Stimulated activated CD4-positive, alpha-beta T cell treated with anti-CD3 and anti-CD28 coated beads, Interleukin-2, amount 100 ng/mL, for 24 hours (primary cell): ENCODE measurements at places on chromosomes 1 and 21.

GRCh38 chr1:247390116-247390791 is 25.7 kb upstream of the NLRP3 start:
- peak; percentile 87 for DNase-seq

DNA sequence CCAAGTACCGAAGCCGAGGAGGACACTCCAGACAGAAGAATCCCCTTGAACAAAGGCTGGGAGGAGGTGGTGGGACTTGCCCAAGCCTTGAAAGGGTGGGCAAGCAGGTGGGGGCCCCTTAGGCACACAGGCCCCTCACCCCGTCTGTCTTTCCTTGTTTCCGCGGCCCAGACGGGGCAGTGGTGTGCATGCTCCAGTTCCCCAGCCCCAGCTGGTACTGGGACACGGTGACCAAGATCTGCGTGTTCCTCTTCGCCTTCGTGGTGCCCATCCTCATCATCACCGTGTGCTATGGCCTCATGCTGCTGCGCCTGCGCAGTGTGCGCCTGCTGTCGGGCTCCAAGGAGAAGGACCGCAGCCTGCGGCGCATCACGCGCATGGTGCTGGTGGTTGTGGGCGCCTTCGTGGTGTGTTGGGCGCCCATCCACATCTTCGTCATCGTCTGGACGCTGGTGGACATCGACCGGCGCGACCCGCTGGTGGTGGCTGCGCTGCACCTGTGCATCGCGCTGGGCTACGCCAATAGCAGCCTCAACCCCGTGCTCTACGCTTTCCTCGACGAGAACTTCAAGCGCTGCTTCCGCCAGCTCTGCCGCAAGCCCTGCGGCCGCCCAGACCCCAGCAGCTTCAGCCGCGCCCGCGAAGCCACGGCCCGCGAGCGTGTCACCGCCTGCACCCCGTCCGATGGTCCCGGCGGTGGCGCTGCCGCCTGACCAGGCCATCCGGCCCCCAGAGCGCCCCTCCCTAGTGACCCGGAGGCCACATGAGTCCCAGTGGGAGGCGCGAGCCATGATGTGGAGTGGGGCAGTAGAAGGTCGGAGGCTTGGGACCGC is 50.8 kb downstream of the OPRD1 start:
- DNase-seq = no peak

- no peak for DNase-seq
These were observed 2.2 kb downstream of the TMEM200B start for GRCh38 chr1:29121516-29121935.

GRCh38 chr1:60162936-60163335 is 89.4 kb upstream of the C1orf87 start:
- no peak for DNase-seq

DNA sequence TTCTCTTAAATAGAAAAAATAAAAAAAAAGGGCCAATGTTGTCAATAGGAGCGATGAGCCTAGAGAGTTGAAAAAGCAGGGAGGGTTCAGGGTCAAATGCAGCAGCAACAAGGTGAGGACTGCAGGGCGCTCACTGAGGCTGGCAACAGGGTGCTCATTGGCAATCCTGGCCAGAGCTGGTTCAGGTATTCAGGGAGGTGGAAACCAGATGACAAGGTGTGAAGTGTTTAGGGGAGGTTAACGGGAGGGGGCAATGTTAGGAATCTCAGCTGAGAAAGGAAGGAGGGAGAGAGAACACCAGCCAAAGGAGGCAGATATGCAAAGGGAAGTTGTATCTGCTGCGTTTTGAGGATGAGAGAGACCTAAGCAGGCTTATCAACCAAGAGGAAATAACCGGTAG is 129.8 kb upstream of the DAB1 start:
- no peak for DNase-seq

DNA sequence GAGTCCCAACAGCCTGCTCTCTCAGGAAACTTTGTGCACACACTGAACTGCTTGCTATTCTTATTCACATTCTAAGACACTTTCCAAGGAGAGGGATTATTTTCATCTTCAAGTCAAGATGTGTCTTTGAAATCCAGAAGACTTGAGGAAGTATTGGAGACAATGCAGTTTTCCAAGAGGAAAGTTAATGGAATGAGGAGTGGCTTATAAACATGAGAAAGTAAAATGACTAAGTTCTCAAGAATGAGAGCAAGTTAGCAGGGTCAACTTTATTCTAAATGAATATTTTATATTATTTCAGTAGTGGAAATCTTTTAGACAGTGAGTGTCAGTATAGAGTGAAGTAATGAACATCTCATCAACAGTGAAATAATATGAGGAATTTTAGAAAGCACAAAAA is 1239.3 kb downstream of the MRPL39 start:
- DNase-seq = no peak

- no peak for DNase-seq
These were observed 528.5 kb downstream of the MATN1 start for GRCh38 chr1:30194741-30195423.

DNA sequence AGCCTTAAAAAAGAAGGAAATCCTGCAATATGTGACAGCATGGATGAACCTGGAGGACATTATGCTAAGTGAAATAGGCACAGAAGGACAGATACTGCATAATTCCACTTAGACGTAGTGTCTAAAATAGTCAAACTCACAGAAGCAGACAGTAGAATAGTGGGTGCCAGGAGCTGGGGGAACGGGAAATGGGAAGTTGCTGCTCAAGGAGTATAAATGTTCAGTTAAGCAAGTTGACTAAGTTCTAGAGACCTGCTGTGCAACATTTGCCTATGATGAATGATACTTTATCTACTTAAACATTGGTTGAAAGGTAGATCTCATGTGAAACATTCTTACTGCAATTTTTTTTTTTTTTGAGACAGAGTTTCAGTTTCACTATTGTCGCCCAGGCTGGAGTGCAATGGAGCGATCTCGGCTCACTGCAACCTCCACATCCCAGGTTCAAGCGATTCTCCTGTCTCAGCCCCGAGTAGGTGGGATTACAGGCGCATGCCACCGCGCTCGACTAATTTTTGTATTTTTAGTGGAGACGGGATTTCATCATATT is 197.8 kb downstream of the HIVEP3 start:
- DNase-seq = no peak

GRCh38 chr1:153698020-153698922 is 19.8 kb downstream of the NPR1 start:
- DNase-seq = no peak

- DNase-seq = no peak
These were observed 54.9 kb downstream of the DRAM2 start for GRCh38 chr1:111084999-111085398.

DNA sequence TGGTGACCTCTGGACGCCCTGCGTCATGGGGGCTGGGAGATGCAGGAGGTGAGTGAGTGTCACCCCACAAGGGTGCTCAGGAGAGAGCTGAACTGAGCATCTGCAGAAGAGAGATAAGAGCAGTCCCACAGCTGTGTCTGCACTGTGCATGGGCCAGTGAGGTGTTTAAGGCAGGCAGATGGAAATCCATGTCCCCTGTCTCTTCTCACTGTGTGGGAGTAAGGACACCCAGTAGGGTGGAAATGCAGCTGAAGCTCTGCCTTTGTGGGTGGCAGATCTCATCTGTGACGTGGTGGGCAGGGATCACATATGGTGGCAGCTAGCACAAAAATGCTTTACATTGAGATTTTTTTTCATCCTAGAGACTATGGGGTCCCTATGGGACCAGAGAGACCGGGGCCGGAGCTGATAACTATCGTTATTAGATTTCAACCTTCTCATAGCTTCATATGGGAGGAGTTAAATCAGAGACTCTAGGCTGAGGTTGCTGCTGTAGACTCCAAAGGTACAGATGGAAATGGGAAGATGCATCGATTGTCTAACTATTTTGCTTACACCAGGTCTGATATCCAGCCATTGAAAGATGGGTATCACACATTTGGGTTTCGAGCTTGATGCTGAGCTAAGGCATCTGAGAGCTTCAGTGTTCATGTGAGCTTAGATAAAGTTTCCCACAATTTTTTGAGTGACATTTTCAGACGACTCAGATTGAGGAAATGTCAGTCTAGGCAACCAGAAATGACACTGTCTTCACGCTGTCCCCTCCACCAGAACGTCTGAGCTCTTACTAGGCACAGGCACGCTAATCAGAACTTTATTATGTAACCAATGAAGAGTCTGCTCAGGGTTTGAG is 65.3 kb upstream of the PSEN2 start:
- DNase-seq = no peak

DNA sequence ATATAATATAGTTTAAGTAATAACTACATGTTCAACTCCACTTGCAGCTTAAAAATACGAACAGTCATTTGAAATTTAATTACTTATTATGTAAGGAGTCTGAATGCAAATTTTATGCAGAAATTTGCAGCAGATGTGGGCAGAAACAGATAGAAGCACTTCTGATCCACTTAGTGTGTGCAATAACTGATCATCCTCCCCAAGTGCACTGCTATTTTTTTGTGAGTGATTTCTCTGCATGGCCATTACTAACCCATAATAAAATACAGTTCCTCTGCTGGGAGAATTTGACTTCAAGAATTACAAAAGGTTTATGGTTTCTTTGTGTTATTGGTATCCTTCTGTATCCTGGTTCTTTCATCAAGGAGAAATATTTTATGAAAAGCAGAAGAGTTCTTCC is 611.5 kb upstream of the RGS18 start:
- DNase-seq = no peak

DNA sequence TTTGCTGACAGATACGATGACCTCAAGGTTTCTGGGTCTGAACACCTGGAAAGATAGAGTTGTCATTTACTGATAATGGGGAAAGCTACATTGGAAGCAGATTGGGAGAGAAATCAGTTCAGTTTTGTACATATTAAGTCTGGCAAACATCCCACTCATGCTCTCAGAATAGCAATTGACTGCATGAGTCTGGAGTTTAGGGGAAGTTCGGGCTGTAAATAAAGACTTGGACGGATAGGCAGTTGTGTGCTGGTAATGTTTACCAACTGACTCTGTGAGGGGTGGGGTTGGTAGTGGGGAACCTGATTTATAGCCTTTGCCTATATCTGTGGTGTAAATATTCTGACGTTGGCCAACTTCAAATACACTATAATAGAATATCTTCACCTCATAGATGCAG is 4.0 kb downstream of the H6PD start:
- no peak for DNase-seq

GRCh38 chr21:31693222-31693621 is 33.7 kb downstream of the SOD1 start:
- DNase-seq = no peak

- DNase-seq = no peak
These were observed 163.5 kb downstream of the TLR5 start for GRCh38 chr1:222979561-222979960.

- DNase-seq = peak; percentile 30
These were observed 2.7 kb downstream of the PTPRC start for GRCh38 chr1:198641501-198641900.

- peak; percentile 24 for DNase-seq
These were observed 242.3 kb downstream of the LMX1A start for GRCh38 chr1:165114022-165114888.

DNA sequence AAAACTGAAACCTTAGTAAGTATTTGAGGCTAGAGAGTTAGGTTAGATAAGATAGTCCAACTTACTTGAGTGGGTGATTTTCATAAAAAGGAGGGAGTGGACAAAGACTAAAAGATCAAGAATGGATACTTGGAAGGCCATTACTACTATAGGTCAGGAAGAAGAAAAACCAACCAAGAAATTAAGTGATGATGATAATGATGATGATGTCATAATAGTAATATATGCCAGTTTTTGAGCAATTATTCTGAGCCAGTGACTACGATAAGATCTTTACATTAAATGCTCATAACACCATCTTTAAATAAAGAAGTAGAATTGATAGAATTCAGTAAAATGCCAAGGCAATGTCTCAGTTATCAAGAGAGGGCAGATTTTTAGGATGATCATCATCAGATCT is 430.7 kb upstream of the ADAMTS5 start:
- no peak for DNase-seq

DNA sequence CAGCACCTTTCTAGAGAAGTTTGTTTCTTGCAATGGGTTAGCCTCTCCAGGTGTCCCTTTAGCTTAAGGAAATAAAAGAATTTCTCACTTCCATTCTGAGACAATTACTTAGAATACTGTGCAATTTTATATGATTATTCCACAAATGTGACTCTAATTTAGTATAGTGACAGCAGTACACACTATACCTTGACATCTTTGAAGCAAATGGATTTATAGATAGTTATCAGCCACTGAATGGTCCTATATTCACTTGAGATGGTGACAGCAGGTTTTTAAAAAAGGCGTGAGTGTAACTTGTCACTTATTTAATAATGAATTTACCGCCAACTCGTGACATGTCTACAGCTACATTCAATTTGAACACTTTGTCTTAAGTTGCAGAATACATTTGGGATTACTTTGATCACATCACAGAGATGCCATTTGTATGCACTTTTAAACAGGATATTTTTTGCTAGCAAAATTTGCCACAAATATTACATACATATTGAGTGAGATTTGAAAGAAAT is 71.6 kb downstream of the USP25 start:
- no peak for DNase-seq

- DNase-seq = peak; percentile 27
These were observed 499.2 kb downstream of the OMA1 start for GRCh38 chr1:58047265-58047858.
